ENCODE measurements at places on chromosomes 2 and 18. TPM values are rescaled to one million over a fixed set of nuclear protein-coding genes. Genes with fewer than 3 reads are reported as not detected.

The FAM124B gene
- total RNA-seq: 7.8 TPM

The ASB18 gene
- total RNA-seq: 0.78 TPM

The SIGLEC15 gene
- total RNA-seq: not detected

The NDC80 gene
- 3.6 TPM for total RNA-seq

The PSMD14 gene
- 101 TPM for total RNA-seq

The SCYGR5 gene
- not detected for total RNA-seq

The DSG4 gene
- not detected for total RNA-seq

The RDH14 gene
- 25.7 TPM for total RNA-seq

The IL1R2 gene
- total RNA-seq: not detected

The ANKRD30BL gene
- total RNA-seq: 27.9 TPM

The MAP4K4 gene
- total RNA-seq: 165 TPM

The MYL1 gene
- total RNA-seq: 3.3 TPM

The SMARCAL1 gene
- 11.4 TPM for total RNA-seq

The MEP1B gene
- total RNA-seq: 0.78 TPM

The RPE gene
- 98.1 TPM for total RNA-seq

The IL1F10 gene
- not detected for total RNA-seq

The ZNF236 gene
- 30.3 TPM for total RNA-seq

The HOXD4 gene
- total RNA-seq: not detected

The DIPK1C gene
- total RNA-seq: 12.3 TPM

The DNAH6 gene
- 6.6 TPM for total RNA-seq

The NT5DC4 gene
- total RNA-seq: not detected

The MC4R gene
- 1.4 TPM for total RNA-seq

The SMAD2 gene
- total RNA-seq: 70.8 TPM

The DNAJC5G gene
- total RNA-seq: not detected

The SCYGR4 gene
- not detected for total RNA-seq

The DUSP19 gene
- total RNA-seq: 19.3 TPM

The ANKMY1 gene
- total RNA-seq: 5.6 TPM

The ZAP70 gene
- total RNA-seq: 1.1 TPM

The SIX3 gene
- not detected for total RNA-seq

The BBS5 gene
- 20.0 TPM for total RNA-seq

The TUBA3D gene
- total RNA-seq: not detected

The NUP35 gene
- 58.6 TPM for total RNA-seq

The EIF5B gene
- total RNA-seq: 16.2 TPM

The ZNF804A gene
- total RNA-seq: 15.6 TPM

The GPR75 gene
- total RNA-seq: 15.8 TPM

The CRYBA2 gene
- not detected for total RNA-seq

The SCN9A gene
- total RNA-seq: 121 TPM

The RAB6C gene
- total RNA-seq: 0.78 TPM

The GAL3ST2 gene
- total RNA-seq: 0.16 TPM

The OLA1 gene
- 92.8 TPM for total RNA-seq

The ALMS1 gene
- total RNA-seq: 76.0 TPM

The LRRTM4 gene
- total RNA-seq: 106 TPM

The ITGA4 gene
- 8.7 TPM for total RNA-seq

The ESPNL gene
- total RNA-seq: 0.16 TPM

The DNER gene
- 86.7 TPM for total RNA-seq

The DRC1 gene
- 5.6 TPM for total RNA-seq

The KCNK3 gene
- 3.6 TPM for total RNA-seq

The EDAR gene
- not detected for total RNA-seq

The GAD1 gene
- 58.2 TPM for total RNA-seq

The TP53I3 gene
- 11.9 TPM for total RNA-seq

The AQP12A gene
- total RNA-seq: not detected

The CCDC102B gene
- total RNA-seq: 20.1 TPM

The ELOA2 gene
- total RNA-seq: not detected

The TLX2 gene
- total RNA-seq: not detected

The MEIS1 gene
- 20.7 TPM for total RNA-seq

The SPTBN1 gene
- 501 TPM for total RNA-seq

The DYNAP gene
- not detected for total RNA-seq

Data from occipital lobe (tissue), 3 donors.